ENCODE measurements at places on chromosomes 1 and 21. TPM values are rescaled to one million over a fixed set of nuclear protein-coding genes. Genes with fewer than 3 reads are reported as not detected.

The OR2G6 gene
- total RNA-seq: not detected

The SLAMF6 gene
- total RNA-seq: 1.2 TPM

The IL6R gene
- 67.6 TPM for total RNA-seq

The IVL gene
- total RNA-seq: not detected

- DNase-seq: no peak
These were observed 24.1 kb downstream of the TRIM45 start for GRCh38 chr1:117097443-117097842.

- no peak for DNase-seq
These were observed 283.1 kb downstream of the GRIK1 start for GRCh38 chr21:29656504-29657239.

GRCh38 chr1:53616927-53617326 lies 122.0 kb downstream of the GLIS1 start:
- no peak for DNase-seq

All from liver (tissue), 10 donors.